GM04503 (cell line): ENCODE measurements at places on chromosomes 12 and 14.
A peak's percentile ranks its signal among the peaks of the same experiment; 100 is the strongest.

DNA sequence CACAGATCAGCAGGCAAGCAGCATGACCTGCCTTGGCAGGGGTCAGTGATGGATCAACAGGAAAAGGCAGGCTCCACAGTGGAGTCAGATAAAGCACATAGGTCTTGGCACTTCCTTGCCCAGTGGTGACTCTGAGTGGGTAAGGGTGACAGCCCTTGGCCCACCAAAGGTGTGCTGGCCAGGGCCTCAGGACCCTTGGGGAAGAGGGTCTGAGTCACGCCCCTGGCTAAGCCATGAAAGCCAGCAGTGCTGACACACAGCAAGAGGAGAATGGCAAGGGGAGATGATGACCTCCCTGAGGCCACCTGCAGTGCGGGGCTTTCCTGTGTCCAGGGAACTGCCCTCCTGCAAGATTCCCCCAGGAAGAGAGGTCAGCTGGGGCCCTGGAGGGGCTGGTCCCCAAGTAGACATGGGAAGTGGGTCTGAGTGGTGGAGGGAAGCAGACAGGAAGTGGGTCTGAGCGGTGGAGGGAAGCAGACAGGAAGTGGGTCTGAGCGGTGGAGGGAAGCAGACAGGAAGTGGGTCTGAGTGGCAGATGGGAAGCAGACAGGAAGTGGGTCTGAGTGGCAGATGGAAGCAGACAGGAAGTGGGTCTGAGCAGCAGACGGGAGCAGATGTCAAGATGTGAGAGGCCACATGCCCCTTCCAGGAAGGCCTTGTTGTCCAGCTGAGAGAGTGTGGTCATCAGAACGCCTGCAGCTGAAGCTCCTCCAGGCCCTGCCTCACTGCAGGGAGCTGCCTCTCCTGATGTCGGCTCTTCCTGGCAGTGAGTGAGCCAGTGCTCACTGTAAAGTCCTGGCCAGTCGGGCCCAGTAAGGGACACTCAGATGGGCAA lies 34.8 kb downstream of the DIO3 start:
- DNase-seq, result no peak

DNA sequence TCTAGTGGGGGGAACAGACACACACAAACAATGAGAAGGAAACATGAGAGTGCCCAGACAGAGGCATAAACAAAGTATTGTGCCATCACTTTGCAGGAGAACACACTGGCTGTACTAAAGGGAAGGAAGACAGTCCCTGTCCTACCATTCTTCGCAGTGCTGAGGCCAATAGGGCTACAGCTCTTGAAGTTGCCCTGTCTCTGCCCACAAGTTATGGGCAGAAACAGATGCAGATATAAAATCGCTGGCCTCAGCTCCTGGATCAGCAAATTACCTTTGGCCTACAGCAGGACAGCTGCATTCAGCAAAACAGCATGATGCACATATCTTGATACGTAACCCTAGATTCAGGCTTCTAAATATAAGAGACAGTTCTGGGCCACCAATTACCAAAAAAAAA lies 23.0 kb upstream of the PRKAB1 start:
- no peak for DNase-seq

DNA sequence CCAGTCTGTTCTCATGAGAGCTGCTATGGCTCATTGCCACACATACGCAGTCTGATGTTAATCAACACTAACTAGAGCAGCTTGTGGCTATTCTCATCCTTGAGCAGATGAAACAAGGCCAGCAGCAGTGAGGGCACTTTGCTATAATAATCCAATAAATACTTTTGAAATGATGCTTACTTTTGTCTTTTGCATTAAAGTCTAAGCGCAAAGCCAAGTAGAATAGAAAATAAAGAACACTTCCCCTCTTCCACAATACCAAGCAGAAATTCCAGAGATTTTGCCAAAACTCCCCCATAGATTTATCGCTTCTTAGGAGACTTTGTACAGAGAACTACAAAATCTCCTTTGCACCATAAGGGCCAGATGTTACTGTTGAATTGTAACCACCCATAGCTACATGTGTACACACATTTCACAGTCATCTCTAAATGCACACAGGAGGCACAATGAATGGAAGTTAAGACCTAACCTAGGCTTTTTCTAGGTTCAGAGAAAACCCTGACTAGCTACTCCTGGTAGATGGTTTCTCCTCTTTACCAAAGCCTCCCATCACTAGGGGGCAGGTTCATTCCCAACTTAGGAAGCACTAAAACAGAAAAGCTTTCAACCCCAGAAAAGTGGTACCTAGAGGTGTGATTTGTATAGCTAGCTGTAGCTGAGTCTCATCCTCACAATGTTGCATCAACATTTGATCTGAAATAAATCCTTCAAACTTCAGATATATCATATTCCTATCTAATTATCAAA lies 119.3 kb downstream of the HMGA2 start:
- peak; percentile 73 for DNase-seq

- no peak for DNase-seq
These were observed 40.8 kb upstream of the OASL start for GRCh38 chr12:121079736-121080272.

- peak; percentile 83 for DNase-seq
These were observed 206.4 kb downstream of the CRADD start for GRCh38 chr12:93883436-93884154.

GRCh38 chr12:92533280-92533890 lies 169.4 kb upstream of the PLEKHG7 start:
- peak; percentile 14 for DNase-seq
